Stimulated activated CD8-positive, alpha-beta memory T cell treated with anti-CD3 and anti-CD28 coated beads, Interleukin-7, amount 100 ng/mL, for 1 hour (primary cell): ENCODE measurements at places on chromosomes 12 and 14.

- no peak for DNase-seq
These were observed 12.3 kb downstream of the NKX2-8 start for GRCh38 chr14:36570065-36570464.

DNA sequence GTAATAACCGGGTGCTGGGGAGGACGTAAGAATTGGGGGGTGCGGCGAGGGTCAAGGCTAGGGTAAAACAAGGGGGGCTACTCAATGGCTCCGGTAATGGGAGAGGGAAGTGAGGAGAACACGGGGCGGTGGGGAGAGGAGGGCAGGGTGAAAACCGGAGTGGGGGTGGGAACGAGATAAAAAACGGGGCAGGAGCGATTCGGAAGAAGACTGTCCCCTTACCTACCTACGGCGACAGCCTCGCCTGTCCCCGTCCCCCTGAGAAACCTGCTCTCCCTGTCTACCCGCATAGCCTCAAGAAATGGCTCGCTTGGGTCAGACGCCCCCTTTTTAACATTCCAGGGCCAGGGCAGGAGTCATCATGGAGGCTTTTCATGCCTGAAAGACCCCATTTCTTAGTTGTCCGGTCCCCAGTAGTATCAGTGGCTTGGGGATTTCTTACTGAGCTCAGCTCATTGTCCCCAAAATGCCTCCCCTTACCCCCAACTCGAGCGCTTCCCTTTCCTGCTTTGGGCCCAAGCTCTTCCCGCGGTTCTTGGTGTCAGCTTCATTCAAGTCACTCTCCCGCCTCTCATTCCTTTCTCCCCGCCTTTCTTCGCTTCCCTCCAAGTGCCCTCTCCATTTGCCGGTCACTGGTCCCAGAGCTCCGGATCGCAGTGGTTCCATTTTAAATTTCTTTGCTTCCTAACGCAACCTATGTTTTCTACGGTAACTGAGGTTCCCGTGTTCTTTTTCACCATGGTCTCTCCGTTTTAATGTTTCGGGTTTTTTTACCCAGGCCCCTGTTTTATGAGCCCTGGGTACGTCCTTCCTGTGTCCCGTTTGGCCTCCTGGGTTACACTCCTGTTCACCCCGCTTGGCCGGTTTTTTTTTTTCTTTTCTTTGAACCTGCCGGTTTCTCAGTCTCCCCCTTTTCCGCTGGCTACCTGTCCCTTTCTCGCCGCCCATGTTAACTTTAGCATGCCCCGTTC lies 1.2 kb upstream of the WSB2 start:
- no peak for DNase-seq

DNA sequence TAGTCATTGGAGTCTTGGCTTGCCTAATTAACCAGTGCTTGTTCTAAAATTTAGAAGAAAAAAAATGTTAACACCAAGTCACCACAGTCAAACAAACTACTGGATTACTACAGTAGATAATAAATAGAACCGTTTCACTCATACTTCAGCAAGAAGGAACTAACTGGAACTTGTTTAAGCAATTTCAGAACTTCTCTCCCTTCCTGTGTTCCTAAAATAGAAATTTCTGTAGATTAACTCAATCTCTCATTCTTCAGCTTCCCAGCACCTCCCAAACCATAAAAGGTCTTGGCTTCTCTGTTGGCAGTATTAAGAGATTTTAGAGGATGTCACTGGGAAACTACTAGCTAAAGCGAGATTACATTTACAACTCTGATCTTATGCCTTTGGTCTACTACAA lies 18.6 kb downstream of the GNS start:
- DNase-seq = no peak

DNA sequence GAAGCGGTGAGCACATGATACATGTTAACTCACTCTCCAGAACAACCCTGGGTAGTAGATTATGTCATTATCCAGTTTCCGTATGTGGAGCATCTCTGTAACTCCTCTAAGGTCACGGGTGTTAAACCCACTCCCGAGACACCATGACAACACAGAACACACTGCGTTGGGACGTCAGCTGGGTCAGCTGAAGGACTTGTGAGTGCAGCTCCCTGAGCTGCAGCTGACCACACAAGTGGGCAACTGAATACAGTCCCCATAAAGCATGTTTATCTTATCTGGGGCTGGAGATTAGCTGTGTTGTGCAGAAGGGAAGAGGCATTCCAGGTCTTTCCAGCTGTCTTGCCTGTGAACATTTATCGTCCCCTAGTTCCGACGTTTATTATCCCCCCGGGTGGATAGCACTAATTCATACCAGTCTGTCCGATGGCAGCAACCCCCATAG lies 211.5 kb downstream of the CHST11 start:
- DNase-seq = no peak
